SW480 (cell line): ENCODE measurements at places on chromosomes 3 and 15.

DNA sequence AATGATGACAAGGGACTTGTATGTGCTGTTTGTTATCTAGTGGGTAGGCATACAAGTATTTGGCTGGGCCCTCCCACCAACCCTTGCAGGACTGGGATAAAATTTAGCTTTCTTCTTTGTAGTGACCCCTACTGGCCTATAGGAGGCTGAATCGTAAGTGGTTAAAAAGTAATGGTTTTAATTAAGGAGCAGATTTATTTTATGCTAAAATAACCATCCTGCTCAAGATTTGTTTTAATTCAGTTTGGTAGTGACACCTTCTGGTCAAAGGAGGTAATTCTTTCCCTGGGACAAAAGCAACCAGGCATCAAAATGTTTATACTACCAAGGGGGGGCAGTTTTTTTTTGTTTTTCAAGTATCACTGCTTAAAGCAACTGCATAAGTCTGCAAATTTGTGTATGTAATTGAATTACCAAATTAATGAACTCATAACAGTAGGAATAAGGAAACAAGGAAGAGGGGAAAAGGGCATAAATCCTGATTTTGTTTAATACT is 70.7 kb downstream of the TOP2B start:
- peak; percentile 66 for DNase-seq

DNA sequence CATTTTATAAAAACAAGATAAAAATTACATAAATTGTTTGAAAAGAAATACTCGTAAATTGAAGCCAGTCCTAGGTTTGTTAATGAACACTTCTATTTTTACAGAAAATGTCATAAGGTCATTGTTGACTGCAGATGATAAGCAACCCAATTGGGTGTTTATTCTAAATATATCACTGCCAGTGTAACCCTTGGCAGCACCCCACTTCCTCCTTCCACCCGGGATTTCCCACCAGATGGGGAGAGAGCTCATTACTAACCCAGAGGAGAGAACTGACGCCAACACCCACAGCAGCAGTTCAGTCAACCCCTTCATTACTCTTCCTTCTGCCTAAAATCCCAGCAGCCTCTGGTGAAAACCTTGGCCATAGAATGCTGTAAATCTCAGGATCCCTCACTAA is 307.6 kb downstream of the GAP43 start:
- no peak for DNase-seq

- DNase-seq = no peak
These were observed 23.4 kb upstream of the MYZAP start for GRCh38 chr15:57568299-57568698.

- no peak for DNase-seq
These were observed 74.3 kb upstream of the P2RY1 start for GRCh38 chr3:152760591-152760990.

GRCh38 chr3:188306435-188307005 is 152.6 kb downstream of the LPP start:
- no peak for DNase-seq

GRCh38 chr3:141346418-141346817 is 21.9 kb upstream of the ZBTB38 start:
- DNase-seq = no peak

- DNase-seq = no peak
These were observed 123.7 kb upstream of the CLSTN2 start for GRCh38 chr3:139811331-139811730.

- no peak for DNase-seq
These were observed 24.1 kb downstream of the SMAD3 start for GRCh38 chr15:67089217-67090193.

DNA sequence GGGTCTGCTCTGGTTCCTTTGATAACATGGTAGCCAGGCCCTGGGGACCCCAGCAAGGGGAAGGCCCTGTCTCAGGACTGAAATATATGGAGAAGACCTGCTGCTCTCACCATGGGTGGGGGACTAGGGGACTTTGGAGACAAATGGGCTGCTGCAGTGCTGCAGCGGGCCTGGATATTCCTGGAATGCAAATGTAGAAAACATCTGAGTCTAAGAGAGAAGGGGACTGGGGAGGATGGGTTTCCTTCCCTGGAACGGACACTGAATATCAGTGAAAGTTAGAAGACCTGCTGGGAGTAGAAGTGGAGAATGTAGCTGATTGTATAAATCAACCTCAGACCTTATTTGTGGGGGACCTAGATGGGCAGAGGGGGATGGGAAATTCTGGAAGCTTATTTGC is 3.1 kb upstream of the HCN4 start:
- DNase-seq = no peak

DNA sequence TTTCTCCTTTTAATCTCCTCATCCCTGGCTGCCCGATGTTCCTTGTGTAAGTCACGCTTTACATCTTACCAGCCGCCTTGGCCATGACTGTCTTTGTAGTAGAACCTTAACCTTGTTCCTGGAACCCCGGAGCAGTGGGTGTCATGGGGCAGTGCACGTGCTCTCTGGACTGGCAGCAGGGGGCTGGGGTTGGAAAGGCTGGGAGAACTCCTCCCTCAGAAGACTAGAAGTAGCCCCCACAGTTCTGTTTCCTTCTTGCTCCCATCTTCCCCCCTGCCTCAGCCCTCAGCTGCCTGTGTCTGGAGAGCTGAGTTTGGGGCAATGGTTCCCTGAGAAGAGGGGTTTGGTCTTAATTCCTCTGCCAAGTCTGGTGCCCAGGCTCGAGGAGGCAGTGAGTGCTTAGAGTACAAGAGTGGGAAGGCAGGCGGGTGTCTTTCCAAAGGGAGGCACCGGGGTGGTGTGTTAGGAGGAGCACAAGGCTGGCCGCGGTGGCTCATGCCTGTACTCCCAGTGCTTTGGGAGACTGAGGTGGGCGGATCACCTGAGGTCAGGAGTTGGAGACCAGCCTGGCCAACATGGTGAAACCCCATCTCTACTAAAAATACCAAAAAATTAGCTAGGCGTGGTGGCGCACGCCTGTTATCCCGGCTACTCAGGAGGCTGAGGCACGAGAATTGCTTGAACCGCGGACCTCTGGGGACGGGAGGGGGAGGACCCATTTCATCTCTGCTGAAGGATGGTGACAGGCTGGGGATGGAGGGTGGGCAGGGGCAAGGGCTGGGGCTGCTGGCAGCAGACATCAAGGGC is 100.4 kb downstream of the VGLL4 start:
- DNase-seq = no peak

DNA sequence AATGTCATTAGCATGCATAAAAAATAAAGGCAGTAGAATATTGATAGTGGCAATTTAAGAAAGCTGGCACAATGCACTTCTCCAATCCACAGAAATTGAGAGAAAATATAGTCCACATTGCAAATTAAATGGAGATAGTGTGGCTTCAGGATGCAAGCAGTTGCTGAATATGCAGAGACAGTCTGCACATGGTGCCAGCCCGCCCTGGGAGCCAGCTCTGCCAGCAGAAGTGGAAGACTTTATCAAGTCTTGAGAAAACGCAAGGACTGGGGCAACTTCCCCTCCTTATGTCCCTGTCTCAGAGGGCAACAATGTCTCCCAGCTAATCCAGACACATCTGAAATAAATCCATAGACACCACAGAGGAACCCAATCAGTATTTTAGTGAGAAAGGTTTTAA is 57.2 kb downstream of the MB21D2 start:
- DNase-seq = no peak

GRCh38 chr15:41017066-41017735 is 63.9 kb downstream of the CHAC1 start:
- DNase-seq = no peak

DNA sequence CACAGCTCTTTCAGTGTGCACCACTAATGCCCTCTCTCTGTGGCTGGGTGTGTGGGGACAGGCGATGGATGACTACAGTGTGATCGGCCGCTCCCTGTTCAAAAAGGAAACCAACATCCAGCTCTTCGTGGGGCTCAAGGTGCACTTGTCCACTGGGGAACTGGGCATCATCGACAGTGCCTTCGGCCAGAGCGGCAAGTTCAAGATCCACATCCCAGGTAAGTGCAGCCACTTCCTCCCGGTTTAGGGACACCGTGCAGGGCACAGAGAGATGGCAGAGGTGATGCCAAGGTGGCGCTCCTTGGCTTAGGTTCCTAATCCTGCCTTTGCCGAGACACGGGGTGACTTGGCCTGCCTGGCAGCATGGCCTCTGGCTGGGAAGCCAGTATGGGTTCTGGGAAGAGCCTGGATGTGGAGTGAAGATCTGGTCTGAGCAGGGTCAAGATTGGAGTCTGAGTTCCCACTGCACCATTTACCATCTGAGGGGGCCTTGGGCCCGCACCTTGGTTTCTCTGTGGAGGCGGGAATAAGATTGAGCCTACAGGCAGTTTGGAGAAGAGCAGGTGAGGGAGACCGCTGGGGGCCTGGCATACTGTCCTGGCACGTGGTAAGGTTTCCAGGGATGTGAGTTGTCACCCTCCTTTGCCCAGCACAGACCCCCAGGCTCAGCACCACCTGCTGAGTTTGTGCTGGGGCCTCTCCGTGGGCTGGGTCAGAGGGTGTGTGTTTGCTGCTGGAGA is 108.4 kb downstream of the DNAJB8 start:
- DNase-seq = no peak

GRCh38 chr15:85494048-85494777 is 113.8 kb downstream of the AKAP13 start:
- DNase-seq = peak; percentile 98

DNA sequence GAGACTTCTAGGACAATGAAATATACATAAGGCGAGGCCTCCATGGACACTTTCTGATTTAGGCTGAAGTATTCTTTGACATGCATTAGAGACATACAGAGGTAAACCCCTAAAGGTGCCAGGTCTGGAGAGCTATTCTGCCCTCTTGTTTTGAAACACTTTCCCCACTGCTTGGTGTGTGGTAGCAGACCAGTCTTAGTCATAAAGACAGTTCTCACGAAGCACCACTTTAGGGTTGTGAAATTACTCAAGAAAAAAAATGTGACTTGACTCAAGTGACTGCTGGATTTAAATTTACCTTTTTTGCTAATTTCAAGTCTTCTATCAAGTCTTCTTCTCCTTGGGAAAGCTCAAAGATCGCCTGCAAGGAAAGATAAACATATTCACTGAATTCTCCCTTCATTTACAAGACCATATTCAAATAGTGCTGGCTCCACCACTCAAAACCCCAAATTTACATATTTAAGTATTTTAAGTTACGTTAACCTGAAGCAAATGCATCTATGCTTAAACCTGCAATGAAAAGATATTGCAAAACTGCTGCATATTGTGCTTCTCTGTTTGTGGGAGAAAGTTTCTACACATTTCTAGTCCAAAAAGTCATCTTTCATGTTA is 48.4 kb downstream of the ARHGEF3 start:
- no peak for DNase-seq

GRCh38 chr15:84976746-84977345 is 4.8 kb upstream of the PDE8A start:
- no peak for DNase-seq

GRCh38 chr3:44862226-44862637 is 520 bp downstream of the TMEM42 start:
- DNase-seq = peak; percentile 54

- no peak for DNase-seq
These were observed 17.3 kb upstream of the LRRK1 start for GRCh38 chr15:100901702-100902435.

DNA sequence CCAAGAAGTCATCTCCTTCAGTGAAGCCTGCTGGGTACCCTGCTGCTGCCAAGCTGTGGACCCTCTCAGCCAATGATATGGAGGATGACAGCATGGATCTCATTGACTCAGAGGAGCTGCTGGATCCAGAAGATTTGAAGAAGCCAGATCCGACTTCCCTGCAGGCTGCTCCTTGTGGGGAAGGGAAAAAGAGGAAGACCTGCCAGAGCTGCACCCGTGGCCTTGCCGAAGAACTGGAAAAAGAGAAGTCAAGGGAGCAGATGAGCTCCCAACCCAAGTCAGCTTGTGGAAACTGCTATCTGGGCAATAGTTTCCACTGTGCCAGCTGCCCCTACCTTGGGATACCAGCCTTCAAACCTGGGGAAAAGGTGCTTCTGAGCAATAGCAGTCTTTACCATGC is 13.7 kb upstream of the ANP32A start:
- DNase-seq = no peak

DNA sequence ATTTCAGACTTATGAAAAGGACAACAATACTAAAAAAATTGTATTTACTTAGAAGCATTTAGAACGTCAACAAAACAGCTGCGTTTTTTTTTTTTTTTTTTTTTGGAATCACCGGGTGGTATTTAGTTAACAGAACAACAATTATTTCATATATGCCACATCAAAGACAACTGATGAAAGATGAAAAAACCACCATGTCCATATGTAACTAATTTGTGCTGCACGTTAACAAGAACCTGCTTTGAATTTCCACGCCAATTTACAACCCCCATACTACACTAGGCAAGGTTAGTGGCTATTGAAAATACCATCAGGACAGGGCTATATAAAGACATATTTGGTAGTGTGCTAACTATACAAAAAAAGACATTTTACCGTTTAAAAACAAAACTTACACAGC is 189.3 kb upstream of the ROBO1 start:
- DNase-seq = peak; percentile 89

DNA sequence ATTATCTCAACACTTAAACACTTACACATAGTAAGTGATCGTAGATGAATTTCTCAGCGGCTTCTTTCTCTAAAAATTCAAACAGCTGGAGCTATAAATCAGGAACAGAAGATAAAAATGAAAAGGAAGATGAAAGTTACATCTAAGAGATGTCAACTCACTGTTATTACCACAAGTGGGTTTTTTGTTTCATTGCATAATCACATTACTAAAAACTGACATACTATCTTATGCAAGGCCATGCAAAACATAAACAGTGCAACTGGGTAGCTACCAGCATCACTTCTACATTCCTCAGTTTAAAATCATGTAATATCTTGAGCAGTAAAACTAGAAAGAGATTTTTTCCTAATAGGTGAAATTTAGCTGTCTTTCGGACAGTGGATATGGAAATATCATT is 14.9 kb downstream of the MINDY4B start:
- no peak for DNase-seq

- DNase-seq = no peak
These were observed 338.2 kb upstream of the ATP10A start for GRCh38 chr15:26201177-26201858.

DNA sequence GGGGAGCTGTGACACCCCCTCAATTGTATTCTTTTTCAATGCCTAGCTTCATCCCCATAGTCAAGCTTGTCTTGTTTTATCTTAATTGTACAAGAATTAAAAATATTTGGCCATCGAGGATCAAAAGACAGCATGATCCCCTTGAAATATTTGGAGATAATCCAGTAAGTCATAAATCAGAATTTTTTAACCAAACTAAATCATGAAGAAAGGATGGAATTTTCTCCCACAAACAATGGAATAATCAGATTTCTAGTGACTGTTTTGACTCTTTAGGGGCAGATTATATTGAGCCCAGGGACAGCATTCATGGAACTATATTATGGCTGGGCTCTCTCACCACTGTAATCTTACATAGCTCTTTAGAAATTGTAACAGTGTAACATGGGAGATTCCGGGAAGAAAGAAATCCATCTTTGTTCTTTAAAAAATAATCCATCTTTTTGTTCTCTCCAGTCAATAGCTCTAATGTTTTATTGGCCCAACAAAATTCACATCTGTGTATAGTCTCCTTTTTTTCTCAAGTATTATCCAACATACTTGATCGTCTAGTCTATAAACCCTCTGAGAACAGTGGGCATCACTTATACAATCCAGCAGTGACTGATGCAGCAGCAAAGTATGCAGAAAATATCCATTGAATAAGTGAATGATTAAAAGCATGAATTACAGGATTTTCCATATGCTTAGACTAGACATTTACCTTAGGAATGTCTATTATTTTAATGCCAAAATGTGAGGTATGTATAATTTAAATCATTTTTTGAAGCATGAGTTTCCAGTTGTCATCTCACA is 277.0 kb upstream of the PLSCR5 start:
- no peak for DNase-seq
